ENCODE measurements at places on chromosomes 13 and 19.

GRCh38 chr19:19171821-19172532, 1.9 kb upstream of the MEF2B start:
- DNase-seq: no peak

- DNase-seq: no peak
Measured at GRCh38 chr19:43518051-43518450, 8.9 kb downstream of the ETHE1 start.

DNA sequence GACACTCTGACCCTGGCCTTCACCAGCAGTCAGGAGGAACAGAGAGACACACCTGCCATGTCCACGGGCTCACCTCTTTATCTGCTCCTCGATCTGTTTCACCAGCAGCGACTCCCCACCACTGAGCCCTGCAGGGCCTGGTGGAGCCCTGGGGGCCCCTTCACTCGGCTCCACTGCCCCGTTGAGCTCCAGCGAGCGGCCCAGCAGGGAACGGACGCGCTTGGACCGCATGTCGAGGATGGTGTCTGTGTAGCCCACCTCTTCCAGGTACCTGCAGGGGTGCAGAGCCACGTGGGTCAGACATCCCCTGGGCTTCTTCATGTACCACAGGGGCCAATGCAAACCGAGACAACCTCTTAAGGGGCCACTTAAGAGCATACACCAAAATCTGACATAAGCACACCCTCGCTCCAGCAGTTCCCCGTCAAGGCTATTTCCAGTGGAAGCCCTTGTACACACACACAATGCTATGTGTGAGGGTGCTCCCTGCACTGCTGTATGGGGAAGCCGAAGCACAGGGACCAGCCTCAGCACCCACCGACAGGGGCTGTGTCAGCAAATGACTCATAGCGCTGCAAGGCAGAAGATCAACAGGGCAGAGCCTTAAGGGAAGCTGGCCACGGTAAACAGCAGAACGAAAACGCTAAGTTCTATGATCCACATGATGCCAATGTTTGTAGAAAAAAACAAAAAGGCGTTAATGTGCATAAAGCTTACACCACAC, 12.7 kb upstream of the FKRP start:
- DNase-seq: no peak

- no peak for DNase-seq
Measured at GRCh38 chr19:5052515-5052914, 83.6 kb downstream of the KDM4B start.

GRCh38 chr19:15479391-15480345, at the start of gene PGLYRP2:
TSS of gene PGLYRP2 (minus strand) at chr19:15479501. CDS start at chr19:15479371, 130 bp downstream.
- no peak for DNase-seq

GRCh38 chr13:21625366-21625765, 21.4 kb upstream of the MICU2 start:
- DNase-seq: no peak

DNA sequence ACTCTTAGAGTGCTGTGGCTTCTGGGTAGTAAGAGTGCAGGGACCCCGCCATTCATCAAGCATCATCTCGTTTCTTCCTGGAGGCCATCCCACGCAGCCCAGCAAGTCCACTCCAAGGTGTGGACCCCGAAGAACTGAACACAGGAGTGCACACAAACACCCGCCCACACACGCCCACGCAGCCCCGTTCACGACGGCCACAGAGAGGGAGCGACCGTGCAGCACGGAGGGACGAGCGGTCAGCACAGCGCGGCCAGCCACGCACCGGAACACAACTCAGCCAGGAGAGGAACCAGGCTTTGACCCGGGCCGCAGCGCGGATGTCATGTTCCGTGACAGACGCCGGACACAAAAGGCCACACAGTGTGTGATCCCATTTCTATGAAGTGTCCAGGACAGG, 18.2 kb upstream of the RANBP3 start:
- no peak for DNase-seq

GRCh38 chr19:30116984-30117555, 175.0 kb downstream of the URI1 start:
- DNase-seq: no peak

GRCh38 chr19:21047716-21048115, 27.3 kb downstream of the ZNF430 start:
- no peak for DNase-seq

- DNase-seq: no peak
Measured at GRCh38 chr19:4035582-4035981, 28.0 kb downstream of the PIAS4 start.

DNA sequence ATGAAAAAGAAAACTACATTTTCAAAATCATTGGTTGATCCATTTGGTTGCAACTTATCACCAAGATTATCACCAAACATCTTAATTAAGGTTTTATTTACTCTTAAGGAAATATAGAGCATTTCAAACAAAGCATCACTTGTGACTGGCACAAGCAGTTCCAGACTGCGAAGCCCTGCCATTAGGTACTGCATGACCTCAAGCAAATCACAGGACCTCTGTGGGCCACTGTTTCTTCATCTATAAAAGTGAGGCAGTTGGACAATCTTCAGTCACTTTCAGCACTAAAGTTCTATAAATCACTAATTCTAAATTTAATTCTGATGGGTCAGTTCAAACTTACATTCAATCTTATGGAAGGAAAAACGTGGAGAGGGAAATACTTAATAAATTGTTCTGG, 2.0 kb downstream of the ELF1 start:
- DNase-seq: no peak
